Hematopoietic multipotent progenitor cell treated with erythropoietin and hydrocortisone succinate and interleukin-3 and kit ligand, for 8 days (in vitro differentiated cells): ENCODE measurements at places on chromosomes 12 and 14.

DNA sequence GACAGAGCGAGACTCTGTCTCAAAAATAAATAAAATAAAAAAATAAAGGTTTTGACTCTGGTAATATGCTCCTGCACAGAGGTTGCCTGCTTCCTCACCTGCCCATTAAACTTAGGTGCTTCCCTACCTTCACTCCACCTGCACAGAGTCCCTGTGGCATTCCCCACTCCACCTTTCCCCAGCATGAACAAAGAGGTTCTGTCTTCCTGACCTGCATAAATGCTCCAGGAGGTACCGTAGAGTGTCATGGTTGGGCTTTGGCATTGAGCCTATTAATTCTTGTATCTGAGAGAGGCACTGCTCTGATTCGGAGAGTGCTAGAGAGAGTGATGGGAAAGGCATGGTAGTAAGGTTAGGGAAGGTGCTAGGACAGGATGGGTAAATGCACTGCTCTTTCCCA is 6.3 kb downstream of the ARHGAP9 start:
- no peak for DNase-seq

DNA sequence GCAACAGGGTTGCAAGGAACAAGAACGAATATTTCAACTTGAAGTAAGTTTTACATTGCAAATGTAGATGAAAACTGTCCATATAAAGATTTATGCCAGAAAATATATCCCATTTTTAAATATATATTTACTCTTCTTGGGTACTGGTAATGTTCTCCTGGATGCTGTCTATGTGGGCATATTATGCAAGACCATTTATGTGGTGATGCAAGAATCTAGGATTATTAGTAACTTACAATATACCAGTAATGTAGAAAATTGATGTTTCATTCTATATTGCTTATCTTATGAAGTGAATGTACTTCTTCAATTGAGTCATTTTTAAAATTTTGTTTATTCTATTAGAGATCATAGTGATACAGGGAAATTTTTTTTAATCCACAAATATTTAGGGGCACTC is 25.1 kb downstream of the FGFR1OP2 start:
- no peak for DNase-seq

GRCh38 chr12:39272871-39273655 is 169.9 kb downstream of the KIF21A start:
- peak; percentile 53 for DNase-seq

GRCh38 chr14:68592948-68593556 is 199.8 kb downstream of the ZFP36L1 start:
- DNase-seq = no peak

- no peak for DNase-seq
Measured at GRCh38 chr14:93952829-93953228, 23.5 kb downstream of the ASB2 start.

GRCh38 chr12:93922583-93923006 is 225.8 kb upstream of the PLXNC1 start:
- peak; percentile 87 for DNase-seq

DNA sequence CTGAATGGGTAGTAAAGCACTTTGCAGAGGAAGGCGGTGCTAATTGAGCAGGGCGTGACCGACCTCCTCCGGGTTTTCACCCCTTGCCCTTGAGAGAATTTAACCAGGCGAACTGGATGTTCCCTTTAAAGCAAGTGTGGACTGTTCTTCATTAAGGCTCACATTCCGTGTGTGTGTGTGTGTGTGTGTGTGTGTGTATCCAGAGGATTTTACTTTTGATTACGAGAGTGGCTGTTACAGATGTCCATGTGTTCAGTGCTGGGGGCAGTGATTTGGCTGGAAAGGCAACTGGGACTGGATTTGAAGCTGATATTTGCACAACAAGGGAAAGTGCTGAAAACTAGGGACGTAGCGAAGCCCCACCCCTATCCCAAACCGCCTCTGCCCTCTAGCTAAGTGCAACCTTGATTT is 2.2 kb downstream of the TMEM132C start:
- no peak for DNase-seq

- no peak for DNase-seq
Measured at GRCh38 chr14:90572441-90573150, 175.8 kb downstream of the CALM1 start.

- no peak for DNase-seq
Measured at GRCh38 chr14:77222546-77223225, 41.1 kb downstream of the TMEM63C start.

GRCh38 chr14:103149351-103150237 is 26.3 kb downstream of the TNFAIP2 start:
- DNase-seq = no peak

DNA sequence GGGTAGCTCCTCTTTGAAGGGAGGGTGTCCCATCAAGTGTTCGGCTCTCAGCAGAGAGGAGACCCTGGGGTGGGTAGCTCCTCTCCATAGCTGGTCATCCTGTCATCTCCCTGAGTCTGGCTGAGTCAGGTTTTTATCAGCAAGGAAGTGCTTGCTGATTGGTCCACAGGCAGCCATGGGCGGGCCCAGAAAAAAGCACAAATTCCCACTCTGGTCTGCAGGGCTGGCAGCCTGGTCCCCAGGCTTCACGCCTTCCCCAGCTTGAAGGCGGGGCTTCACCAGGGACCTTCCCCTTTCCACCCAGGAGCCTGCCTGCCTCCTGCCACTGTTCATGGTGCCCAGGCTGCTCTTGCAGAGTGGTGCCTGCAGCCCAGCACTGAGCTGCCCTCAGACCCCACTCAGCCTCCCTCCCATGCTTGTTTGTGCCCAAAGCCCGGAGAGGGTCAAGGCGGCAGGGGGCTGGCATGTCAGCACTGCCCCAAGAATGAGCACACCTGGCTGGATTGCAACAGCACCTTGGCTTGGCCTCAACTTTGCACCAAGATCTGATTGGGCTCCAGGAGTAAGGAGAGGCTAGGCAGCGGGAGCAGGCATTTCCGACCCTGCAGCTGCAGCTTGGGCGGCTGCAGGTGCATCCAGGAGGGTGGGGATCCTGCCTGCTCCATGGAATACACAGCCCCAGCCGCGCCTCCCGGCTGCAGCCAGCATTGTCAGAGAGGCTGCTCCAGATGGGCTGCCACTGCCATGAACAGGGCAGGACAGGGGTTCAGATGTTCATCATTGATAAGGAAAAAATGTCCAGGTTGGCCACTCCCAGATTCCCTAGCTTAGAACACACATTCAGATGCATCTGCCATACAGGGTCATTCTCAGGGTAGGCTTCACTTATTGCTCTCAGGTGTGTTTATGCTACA is 22.0 kb upstream of the WDR89 start:
- peak; percentile 36 for DNase-seq

DNA sequence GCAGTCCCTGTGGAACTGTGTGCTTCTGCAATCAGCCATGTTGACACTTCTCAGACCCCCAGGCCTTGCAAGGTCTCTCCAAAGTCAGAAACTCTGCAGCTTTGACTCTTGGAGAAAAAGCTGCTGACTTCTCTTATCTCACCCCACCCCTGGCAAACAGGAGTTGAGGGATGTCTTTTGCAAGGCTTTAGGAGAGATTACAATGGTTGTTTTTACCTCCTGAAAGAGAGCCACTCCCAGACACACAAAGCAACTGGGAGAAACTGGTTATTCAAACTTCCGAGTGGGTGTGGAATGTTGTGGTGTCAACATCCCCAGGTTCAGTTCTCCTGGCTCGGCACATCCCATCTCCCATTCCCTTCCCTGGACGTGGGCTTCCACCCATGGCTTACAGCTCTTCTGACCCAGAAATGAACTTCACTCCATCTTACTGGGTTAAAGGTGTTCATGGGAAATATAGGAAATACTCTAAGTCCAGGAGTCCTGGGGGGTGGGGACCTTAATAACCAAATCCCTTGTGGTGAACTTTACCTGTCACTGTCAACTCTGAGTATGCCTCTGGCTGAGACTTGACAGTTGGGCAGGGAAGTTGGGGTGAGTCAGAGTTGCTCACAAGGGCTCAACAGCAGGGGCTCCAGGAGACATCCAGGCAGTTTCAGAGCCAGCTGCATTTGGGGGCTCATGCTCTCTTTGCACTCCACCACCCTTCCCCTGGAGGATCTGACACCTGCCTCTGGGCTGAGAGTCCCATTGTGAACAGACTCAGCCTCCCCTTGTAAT is 41.9 kb downstream of the CCDC177 start:
- peak; percentile 7 for DNase-seq

- no peak for DNase-seq
Measured at GRCh38 chr12:25264114-25264513, 13.4 kb upstream of the KRAS start.

DNA sequence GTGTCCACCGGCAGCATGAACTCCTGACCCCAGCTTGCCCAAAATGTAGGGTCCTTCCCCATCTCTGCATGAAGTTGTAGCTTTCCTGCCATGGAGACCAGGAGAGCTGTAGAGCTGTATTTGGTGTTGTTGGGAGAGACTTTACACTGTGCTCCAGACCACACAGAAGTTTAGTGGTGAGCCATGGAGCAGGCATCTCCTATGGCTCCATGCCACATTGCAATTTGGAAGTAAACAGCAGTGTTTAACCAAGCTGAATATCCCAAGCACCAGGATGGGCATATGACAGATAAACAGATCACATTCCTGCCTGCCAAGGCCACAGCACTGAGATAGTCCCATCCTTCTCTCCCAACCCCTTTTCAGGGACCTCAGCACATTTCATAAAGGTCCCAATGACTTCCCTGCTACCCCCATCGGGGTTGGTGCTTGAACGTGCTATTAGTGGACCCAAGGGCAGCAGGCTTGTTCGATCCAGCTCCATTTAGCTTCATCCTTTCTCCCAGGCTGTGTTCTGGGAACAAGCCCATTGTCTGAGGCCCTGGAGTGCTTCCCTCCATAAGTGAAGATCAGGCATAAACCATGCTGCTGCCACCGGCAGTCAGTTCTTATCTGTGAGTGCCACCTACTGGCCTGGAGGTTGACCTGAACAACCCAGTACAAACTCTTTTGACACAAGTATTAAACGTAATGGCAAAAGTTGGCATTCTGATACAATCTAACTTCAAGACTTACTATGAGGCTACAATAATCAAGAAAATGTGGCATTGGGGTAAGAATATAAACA is 172.3 kb upstream of the ATXN7L3B start:
- DNase-seq = peak; percentile 23

DNA sequence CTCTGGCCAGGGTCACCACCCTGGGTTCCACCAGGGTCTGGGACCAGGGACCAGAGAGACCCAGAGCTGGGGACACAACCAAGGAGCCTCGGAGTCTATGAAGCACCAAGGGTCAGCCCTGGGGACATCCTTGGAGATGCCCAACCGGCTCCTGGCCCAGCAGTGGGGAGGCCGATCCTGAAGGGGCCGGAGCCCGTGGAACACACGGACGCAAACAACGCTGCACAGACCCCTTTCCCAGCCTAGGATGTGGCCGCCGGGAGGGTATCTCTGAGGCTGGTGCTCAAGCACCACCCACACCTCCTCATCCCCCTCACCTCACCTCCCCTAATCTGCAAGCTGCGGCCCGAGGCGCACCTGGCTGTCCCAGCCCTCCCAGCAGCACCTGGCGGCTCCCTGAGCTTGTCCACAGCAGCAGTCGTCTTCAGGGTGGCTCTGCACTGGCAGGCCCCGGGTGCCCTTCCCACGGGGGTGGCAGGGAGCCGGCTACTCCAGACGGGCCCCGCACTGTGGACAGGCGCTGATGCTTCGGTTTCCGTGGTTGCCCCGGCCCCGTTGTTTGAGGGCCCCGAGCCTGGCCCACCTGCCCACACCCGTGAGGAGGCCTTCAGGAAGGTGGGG is 146.8 kb upstream of the C14orf180 start:
- no peak for DNase-seq

GRCh38 chr12:32159381-32159780 is 52.7 kb downstream of the BICD1 start:
- no peak for DNase-seq

DNA sequence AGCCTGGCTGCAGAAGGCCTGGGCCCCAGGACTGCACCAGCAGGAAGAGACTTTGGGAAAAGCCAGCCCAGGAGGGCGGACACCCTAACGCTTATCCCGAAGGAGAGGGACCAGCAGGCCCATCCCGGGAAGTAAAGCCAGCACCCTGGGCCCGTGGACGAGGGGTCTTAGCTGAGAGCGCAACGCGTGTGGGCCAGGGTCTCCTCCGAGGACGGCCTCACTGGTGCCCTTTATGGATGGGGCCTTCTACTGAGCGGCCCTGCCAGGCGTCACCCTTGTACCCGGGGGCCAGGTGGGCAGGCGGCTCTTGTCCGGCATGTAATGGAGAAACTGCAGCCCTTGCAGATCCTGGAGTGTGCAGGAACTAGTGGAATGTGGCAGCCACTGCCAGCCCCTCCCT is 14.1 kb downstream of the TEDC1 start:
- no peak for DNase-seq

- no peak for DNase-seq
Measured at GRCh38 chr14:64203366-64204006, 90.7 kb downstream of the ESR2 start.

- DNase-seq = no peak
Measured at GRCh38 chr14:92719890-92720323, 28.5 kb downstream of the LGMN start.

DNA sequence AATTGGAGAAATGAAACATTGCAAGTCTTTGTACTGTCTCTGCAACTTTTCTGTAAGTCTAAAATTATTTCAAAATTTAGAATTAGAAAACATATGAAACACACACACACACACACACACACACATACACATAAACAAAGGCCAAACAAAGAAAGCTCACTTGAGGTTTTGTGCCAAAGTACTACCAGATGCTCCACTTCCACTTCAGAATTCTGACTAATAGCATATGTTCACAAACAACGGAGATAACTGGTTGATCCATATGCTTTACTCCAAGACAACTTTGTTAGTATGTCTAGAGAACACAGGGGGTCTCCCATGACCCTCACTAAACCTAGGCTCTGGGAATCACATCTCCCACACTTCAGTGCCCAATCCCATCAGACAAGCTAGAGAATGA is 133.8 kb upstream of the CLEC14A start:
- DNase-seq = no peak

GRCh38 chr12:102766961-102767360 is 150.1 kb downstream of the PAH start:
- DNase-seq = no peak

- DNase-seq = no peak
Measured at GRCh38 chr14:97395068-97395467, 597.9 kb downstream of the VRK1 start.

GRCh38 chr12:96414637-96415036 is 14.4 kb upstream of the CDK17 start:
- DNase-seq = no peak

DNA sequence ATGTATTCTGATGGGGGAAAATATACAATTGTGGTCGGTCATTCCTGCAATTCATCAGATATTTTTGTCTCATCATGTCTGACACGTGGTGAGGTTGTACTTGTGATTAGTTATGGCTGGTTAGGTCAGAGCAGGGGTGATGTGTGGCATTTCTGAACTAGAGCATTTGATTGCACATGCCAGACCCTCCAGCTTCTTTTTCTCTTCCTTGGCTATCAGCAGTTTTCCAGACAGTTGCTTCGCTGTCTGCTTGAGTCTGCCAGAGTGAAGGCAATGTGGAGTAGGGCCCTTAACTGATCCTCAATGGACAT is 25.9 kb downstream of the TMEM117 start:
- DNase-seq = no peak

GRCh38 chr14:40367717-40368116 is 935.5 kb upstream of the FBXO33 start:
- DNase-seq = no peak

DNA sequence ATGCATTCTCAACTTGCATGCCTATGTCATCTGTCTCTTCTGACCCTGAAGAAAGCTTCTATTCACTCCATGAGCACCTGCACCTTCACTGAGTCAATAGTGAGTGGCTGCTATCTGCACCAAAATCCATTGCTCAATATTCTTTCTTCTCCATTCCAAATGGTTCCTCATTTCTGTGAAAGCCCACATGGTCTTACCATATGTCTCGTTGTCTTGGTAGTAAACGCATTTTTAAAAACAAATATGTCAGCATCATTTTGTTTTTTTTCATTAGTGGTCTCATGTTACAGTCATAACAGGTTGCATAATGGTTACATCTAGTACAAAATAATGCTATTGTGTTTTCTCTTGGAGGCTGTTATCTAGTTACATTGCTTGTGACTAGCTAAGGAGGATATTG is 106.9 kb upstream of the CPM start:
- no peak for DNase-seq
